ENCODE measurements at places on chromosomes 5 and 9. TPM values are rescaled to one million over a fixed set of nuclear protein-coding genes. Genes with fewer than 3 reads are reported as not detected.

Gene SLC25A48
- total RNA-seq, result not detected

Gene EPB41L4A
- 2.3 TPM for total RNA-seq

Gene GFI1B
- total RNA-seq, result 0.17 TPM

Gene SHLD3
- 2.8 TPM for total RNA-seq

Gene TMEM203
- 47.3 TPM for total RNA-seq

Gene NPR2
- total RNA-seq, result 4.8 TPM

Gene LCN15
- total RNA-seq, result not detected

Gene SARDH
- 0.07 TPM for total RNA-seq

Gene MPDZ
- 12.3 TPM for total RNA-seq

Gene KIF27
- 0.95 TPM for total RNA-seq

Gene RAB3C
- not detected for total RNA-seq

Gene CCNB1
- total RNA-seq, result 275 TPM

Gene SPINK7
- not detected for total RNA-seq

Gene HAVCR2
- 0.34 TPM for total RNA-seq

Gene PTGDS
- not detected for total RNA-seq

Gene NRARP
- 4.3 TPM for total RNA-seq

Gene ZBTB5
- 6.5 TPM for total RNA-seq

Gene TNFSF15
- 0.08 TPM for total RNA-seq

Gene AGXT2
- not detected for total RNA-seq

Data from A549 treated with Mapracorat at 1 μM for 4 hours (cell line).